ENCODE measurements at places on chromosomes 5 and 9.

DNA sequence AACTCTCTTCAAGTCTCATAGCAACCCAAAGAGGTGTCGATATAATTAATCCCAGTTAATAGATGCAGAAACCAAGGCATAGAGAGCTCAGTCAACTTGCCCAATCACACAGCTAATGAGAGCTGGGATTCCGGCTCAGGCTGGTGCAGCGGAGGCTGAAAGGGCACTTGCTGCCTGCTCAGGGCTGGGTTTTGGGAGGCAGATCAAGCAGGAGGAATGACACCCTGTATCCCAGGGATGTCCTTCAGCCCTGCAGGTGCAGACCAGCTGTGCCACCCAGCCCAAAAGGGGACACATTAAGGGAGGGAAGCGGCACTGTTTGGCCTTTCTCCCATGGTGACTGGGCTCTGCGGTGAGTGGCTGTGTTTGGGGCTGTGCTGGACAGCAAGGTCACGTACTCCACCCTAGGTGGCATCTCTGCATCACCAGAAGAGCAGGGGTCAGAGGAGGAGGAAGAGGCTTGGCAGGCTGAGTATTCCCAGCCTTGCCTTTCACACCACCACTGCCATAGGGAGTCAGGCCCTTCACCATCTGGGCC, 124.1 kb downstream of the MVB12B start:
- no peaks in the 10 kb centered on the region for H3K36me3 ChIP-seq
- no peak for DNase-seq
- H3K27ac ChIP-seq, result no peak overlapping the region
- H3K4me3 ChIP-seq, result no peak overlapping the region
- no peaks in the 10 kb centered on the region for H3K4me1 ChIP-seq
- no peaks in the 10 kb centered on the region for H3K27me3 ChIP-seq

- no peaks in the 10 kb centered on the region for H3K36me3 ChIP-seq
- peaks cover 37% of the 10 kb centered on the region for H3K4me1 ChIP-seq
- no peak for DNase-seq
These were observed 249.6 kb downstream of the DENND1A start for GRCh38 chr9:123680352-123680751.

DNA sequence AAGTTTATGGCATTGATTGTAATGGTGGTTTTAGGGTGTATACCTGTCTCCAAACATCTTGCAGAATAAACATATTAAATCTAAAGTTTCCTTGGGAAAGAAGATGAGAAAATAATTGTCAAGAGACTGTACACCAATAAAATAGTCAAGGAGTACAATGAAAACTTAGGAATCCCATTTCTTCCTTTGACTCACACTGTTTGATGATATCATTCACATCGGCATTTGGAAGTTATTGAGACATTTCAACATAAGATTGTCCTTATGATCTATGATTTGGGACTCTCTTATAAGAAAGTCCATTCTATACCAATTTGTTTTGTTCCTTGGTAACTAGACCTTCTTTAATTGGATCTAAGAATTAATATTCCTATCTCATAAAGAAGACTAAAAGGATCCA, 482.7 kb downstream of the RAB3C start:
- H3K36me3 ChIP-seq, result no peaks in the 10 kb centered on the region
- no peak overlapping the region for H3K4me3 ChIP-seq
- DNase-seq, result no peak
- no peaks in the 10 kb centered on the region for H3K27me3 ChIP-seq
- no peak overlapping the region for H3K27ac ChIP-seq
- H3K4me1 ChIP-seq, result no peaks in the 10 kb centered on the region

- DNase-seq, result peak; percentile 26
- H3K4me1 ChIP-seq, result no peaks in the 10 kb centered on the region
- no peak overlapping the region for H3K27ac ChIP-seq
- no peaks in the 10 kb centered on the region for H3K27me3 ChIP-seq
These were observed 95.9 kb downstream of the CDH9 start for GRCh38 chr5:26942481-26942880.

GRCh38 chr9:106310782-106311181, 552.2 kb upstream of the ZNF462 start:
- H3K27me3 ChIP-seq, result no peaks in the 10 kb centered on the region
- no peak overlapping the region for H3K27ac ChIP-seq
- H3K4me1 ChIP-seq, result no peaks in the 10 kb centered on the region
- H3K4me3 ChIP-seq, result no peak overlapping the region
- H3K36me3 ChIP-seq, result no peaks in the 10 kb centered on the region
- DNase-seq, result no peak

GRCh38 chr5:168992016-168992415, 308.9 kb downstream of the SLIT3 start:
- no peaks in the 10 kb centered on the region for H3K36me3 ChIP-seq
- peaks cover 4% of the 10 kb centered on the region for H3K4me1 ChIP-seq
- no peak for DNase-seq
- H3K27ac ChIP-seq, result no peak overlapping the region
- no peak overlapping the region for H3K4me3 ChIP-seq
- no peaks in the 10 kb centered on the region for H3K27me3 ChIP-seq

GRCh38 chr5:154446195-154447088, 645 bp downstream of the SAP30L start:
- H3K4me3 ChIP-seq, result peak overlapping the region; percentile 97
- DNase-seq, result peak; percentile 69

DNA sequence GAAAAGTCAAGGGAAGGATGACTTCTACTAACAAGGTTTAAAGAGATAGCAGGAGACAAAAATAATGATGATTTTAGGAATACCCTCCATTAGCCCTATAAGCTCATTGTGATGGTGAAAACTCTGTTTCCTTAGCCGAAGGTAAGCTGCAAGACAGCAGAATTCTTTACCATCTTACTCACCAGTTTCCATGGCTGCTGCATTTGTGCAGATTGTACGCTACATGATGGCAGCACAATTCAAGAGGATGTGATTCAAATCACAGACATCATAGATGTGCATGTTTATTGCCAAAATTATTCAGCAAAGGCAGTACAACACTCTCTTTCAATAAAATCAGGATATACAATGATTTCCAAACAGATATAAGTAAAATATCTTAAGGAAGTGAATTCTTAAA, 175.6 kb downstream of the SPATA31D1 start:
- no peak overlapping the region for H3K27ac ChIP-seq
- H3K27me3 ChIP-seq, result no peaks in the 10 kb centered on the region
- DNase-seq, result no peak
- H3K4me3 ChIP-seq, result no peak overlapping the region
- H3K36me3 ChIP-seq, result no peaks in the 10 kb centered on the region
- H3K4me1 ChIP-seq, result no peaks in the 10 kb centered on the region

DNA sequence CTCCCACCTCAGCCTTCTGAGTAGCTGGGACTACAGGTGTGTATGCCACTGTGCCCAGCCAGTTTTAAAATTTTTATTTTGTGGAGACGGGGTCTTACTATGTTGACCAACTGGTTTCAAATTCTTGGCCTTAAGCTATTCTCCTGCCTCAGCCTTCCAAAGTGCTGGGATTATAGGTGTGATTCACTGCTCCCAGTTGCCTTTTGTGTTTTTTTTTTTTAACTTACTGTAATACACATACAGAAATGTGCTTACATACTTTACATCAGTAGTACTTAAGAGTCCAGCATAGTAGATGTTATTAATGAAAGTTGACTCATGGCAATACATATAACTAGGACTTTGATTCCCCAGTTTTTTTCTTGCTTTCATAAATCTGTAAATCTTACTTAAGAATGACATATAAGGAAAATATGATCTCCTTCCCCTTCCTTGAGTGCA, 4.7 kb downstream of the MAN2A1 start:
- no peaks in the 10 kb centered on the region for H3K27me3 ChIP-seq
- no peaks in the 10 kb centered on the region for H3K4me1 ChIP-seq
- no peak overlapping the region for H3K4me3 ChIP-seq
- no peaks in the 10 kb centered on the region for H3K36me3 ChIP-seq
- no peak overlapping the region for H3K27ac ChIP-seq

DNA sequence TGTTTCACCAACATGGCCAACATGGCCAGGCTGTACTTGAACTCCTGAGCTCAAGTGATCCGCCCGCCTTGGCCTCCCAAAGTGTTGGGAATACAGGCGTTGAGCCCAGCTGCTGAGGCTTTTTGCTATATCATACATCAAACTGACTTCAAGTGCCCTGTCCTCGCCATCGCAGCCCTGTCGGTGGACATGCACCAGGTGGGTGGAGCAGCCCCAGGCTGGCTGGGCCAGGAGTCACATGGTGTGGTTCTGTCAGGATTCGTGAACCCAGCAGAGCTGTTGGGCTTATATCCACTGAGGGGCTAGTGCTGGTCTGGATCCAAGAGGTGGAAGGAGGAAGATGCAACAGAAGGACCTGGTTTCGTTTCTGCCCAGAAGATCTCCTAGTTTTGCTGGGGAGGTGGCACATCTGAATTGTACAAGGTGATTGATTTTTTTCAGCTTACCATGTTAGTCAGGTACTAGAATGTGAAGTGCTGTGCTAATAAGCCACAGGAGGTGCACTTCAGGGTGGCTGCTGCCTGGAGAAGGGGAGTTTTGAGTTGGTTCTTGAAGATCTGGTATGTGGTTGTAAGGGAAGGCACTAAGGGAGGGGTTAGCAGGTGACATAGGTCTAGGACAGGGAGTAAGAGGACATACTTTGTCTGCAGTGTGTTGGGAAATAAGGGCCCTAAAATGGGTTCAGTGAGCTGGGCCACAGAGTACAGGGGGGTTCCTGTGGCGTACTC, 16.1 kb downstream of the PCBD2 start:
- no peak overlapping the region for H3K27ac ChIP-seq
- H3K4me1 ChIP-seq, result no peaks in the 10 kb centered on the region
- H3K4me3 ChIP-seq, result no peak overlapping the region
- DNase-seq, result no peak
- no peaks in the 10 kb centered on the region for H3K36me3 ChIP-seq

DNA sequence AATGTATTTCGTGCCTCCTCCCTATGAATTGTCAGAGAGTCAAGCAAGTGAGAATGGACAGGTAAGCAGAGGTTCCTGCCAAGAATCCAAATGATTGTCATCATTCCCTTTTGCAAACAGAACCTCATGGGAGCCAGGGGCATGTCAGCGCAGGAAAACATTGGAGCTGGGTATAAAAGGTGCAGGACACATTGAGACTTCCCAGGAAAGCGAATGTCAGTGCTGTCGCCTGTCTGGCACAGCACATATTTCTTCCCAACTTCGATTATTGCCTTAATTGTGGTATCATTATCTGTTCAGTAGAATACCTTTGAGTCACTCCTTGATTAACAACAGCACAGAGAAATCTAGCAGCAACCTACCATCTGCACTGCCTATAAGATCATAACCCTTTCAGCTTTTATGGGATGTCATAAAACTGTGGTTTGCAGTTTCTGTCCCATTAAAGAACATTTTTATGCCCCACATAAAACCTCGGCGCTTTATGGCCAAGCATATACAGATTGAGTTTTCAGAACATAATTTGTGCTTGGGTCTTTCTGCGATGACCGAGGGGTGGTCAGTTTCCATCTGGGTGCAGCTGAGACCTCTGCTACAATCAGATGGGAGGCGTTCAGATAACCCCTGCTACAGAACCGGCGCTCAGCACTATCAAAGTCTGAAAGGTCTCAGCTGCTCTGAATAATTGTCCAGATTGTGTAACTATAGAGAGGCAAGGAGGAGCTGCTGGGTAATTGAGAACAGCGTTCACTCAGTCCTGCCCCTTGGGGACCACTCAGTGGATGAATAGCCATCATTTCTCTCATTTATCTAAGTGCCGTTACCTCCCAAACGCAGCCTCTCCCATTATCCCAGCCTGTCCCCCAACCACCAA, 30.9 kb upstream of the WWC1 start:
- DNase-seq, result no peak
- no peaks in the 10 kb centered on the region for H3K4me1 ChIP-seq
- no peaks in the 10 kb centered on the region for H3K36me3 ChIP-seq
- no peak overlapping the region for H3K4me3 ChIP-seq

- no peak overlapping the region for H3K4me3 ChIP-seq
- no peaks in the 10 kb centered on the region for H3K4me1 ChIP-seq
- no peak overlapping the region for H3K27ac ChIP-seq
- no peaks in the 10 kb centered on the region for H3K36me3 ChIP-seq
These were observed 339.0 kb downstream of the NSG2 start for GRCh38 chr5:174384509-174384947.

DNA sequence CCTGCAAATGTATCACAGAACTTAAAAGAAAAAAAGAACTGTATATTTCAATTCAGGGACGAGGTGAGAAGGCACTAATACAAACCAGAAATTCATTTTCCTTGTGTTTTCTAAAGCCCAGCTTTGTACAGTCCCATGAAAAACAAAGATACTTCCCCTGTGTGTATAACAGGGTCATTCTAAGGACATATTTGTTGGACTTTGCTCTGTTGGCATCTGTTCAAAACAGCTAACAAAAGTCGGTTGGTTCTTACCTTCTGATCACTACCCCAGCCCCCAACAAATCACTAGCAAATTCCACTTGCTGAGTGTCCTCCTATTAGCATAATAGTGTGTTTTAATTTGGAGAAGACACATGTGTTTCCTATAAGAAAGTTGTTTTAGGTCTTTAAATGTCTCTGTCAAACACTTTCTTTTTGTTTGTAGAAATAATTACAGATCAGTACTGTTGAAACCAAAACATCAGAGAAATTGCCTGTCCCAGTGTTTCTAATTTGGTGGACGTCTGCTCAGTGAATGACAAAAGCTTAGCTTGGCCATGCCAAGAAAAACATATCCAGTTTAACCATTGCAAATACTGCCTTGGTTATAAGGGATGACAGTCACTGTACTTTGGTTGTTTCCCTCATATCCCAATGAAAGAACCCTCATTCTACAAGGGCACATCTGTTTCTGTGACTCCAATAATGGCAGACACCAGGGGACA, 480.5 kb downstream of the EBF1 start:
- no peaks in the 10 kb centered on the region for H3K36me3 ChIP-seq
- no peak overlapping the region for H3K4me3 ChIP-seq
- no peak overlapping the region for H3K27ac ChIP-seq

DNA sequence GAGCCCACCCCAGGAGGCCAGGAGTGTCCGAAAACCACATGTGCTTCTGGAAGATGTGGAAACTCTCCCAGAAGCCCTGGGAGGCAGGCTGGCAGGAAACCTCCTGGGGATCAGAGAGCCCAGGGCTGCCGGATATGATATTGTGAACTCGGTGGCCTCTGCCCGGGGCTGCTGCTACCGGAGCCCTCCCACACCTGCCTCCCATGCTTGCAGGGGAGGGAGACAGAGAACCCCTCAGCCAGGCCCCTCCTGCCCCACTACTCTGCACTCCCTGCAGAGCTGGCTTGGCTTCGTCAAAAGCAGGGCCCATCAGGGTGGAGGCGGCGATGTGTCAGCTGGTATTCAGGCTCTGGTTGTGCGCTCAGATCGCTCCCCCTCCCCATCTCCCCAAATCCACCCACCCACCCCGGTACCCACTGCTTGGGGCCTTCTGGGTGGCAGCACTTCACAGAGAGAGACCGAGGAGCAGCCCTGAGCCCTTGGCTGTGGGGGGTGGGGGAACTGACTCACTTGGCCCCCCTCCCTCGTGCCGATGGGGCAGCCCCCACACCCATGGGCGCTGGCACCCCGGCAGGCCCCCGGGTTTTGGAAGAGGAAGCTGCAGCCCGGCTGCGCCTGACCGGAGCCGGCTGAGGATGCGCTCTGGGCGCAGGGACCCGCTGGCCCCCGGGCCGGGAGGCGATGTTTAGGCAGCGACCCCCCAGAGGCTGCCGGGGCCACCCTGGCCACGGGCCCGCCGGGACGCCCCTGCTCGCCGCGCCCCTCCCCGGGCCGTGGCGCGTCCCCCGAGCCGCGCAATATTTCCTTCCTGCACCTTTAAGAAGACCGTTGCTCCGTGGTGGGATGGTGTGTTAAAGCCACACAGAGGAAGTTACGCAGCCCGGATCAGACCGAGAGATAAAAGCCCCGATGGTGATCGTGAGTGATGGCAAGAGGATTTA, 786 bp upstream of the NTNG2 start:
- H3K4me1 ChIP-seq, result peaks cover 2% of the 10 kb centered on the region
- H3K27me3 ChIP-seq, result peaks cover 98% of the 10 kb centered on the region
- no peak for DNase-seq
- H3K4me3 ChIP-seq, result peak overlapping the region; percentile 38

Measured in cardiac muscle cell (in vitro differentiated cells and primary cell).